ENCODE measurements at places on chromosomes 11 and 22.

- DNase-seq, result no peak
Measured at GRCh38 chr11:43578346-43579170, 102.0 kb upstream of the HSD17B12 start.

DNA sequence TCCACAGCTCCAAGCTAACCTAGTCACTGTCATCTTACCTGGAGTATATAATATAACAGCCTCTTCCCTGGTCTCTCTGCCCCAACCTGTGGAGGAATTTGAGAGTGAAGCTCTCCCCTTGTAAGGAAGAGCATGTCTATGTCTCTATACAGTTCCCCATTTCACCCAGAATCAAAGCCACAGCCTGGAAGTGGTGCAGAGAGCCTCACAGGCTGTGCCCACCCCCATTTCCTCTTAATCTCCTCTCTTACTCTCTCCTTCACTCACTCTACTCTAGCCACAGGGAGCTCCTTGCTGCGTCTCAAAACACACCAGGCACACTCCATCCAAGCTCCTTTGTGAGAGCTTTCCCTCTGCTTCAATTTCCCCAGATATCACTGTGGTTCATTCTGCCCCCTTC is 302.5 kb upstream of the ISX start:
- DNase-seq, result no peak

GRCh38 chr22:48860557-48860956 is 967.1 kb downstream of the BRD1 start:
- no peak for DNase-seq

- no peak for DNase-seq
Measured at GRCh38 chr22:22573047-22573889, 14.2 kb upstream of the PRAME start.

DNA sequence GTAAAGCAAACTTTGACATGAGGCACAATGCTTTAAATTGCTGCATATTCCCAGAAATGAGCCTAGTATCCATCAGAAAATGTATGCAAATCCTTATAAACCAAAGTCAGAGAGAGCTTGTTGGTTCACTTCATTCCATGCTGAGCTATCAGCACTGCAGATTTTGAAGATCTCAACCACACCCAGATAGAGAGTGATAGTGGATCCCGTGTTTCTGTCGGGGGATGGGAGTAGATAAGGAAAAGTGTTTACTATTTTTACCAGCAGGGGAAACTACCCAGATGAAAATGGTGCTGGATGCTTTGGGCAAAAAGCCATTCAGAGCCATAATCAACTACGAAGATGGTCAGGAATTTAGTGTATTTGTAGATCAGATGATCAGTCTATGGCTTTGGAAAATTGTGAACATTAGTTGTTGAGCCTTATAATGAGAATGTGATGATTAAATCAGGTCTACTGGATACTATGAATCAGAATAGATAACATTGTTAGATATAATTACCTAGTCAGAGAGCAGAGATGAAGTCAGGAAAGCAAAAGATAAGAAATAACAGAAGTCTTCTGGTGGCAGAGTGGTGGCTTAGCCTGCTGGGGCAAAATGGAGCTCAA is 10.8 kb downstream of the OR51B6 start:
- no peak for DNase-seq

DNA sequence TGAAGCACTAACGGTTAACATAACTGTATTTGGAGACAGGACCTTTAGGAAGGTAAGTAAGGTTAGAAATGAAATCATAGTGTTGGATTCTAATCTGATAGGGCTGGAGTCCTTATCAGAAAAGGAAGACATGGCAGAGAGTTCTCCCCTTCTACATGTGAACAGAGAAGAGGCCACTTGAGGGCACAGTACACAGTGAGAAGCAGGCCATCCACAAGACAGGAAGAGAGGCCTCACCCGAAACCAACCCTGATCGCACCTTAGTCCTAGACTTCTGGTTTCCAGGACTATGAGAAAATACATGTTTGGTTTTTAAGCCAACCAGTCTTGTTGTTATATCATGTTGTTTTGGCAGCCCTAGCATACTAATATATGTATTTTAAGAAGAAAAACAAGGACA is 170.0 kb downstream of the LRRC4C start:
- no peak for DNase-seq

GRCh38 chr11:42972741-42973140 is 339.1 kb upstream of the API5 start:
- DNase-seq, result no peak

DNA sequence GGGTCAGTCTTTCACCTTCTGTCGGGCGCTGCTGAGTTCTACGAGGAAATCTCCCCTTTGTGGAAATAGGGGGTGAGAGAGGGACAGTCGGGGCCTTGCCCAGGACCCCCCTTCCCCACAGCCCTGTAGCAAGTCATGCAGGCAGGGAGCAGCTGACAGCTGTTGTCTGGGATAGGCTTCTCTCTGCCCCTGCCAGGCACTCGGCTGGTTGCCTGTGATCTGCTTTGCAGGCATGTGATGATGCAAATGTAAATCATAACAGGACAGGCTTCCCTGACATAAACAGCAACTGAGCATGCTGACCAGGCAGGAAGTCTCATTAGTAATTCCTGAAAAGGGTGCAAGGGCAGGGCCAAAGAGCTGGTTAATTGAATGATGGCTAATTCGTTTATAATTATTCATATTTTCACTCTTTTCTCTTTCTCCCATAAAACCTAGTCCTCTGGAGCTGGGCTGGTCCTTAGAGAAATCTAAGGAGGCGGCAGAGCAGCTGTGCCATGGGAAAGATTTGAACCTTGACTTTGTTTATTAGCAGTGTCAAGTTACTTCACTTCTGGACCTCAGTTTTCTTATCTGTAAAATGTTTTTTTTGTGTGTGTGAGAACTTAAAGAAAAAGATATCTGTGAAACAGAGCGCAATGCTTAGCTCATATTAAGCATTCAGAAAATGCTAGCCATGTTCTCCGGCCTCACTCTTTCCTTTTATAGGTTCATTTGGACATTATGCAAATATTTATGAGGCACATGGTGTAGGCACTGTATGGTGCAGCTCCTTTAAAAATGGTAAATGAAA is 129.7 kb downstream of the LDLRAD3 start:
- no peak for DNase-seq

DNA sequence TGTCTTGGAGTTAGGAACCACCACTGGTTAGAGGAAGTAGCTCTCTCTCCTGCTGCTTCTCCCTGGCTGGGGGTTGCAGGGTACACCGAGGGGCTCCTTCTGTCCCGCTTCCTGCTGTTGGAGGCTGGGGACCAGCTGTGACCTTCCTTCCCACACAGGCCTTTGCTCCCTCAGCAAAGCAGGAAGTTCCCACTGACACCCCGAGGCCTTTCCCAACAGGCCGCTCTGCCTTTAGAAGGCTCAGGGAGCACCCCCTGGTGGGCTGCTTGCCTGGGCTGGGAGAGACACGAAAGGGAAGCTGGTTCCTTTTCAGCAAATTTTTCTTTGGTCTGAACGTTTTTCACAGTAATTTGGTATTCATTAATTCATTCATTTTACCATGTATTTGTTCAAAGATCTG is 527.9 kb upstream of the B3GAT1 start:
- DNase-seq, result no peak

DNA sequence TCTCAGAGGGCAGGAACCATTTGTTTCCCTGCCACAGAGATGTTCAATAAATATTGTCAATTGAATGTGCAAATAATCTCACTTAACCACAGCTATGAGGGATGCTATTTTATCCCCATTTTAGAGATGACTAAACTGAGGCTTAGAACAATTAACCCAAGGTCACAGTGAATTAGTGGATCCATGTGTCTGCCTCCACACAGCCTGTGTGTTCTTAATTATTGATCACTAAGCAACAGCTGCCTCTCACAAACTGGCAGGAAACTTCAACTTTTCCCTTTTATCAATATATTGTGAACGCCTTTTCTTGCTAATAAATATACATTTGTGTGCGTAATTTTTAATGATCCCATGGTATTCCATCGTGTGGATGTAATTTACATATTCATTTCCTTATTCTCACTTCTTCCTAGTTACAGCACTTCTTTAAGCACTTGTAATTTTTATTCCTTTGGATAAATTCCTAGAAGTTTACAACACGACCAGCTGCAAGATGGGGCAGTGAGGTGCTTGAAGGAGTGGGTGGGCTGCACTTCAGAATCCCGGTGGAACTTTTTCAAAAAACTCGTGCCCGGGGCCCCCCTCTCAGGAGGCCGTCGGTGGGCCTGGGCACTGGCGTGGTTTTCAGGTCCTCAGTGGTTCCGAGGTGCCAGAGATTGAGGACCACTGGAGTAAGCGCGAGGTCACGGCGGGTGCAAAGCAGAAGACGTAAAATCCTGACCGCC is 915 bp upstream of the SREBF2 start:
- peak; percentile 9 for DNase-seq

DNA sequence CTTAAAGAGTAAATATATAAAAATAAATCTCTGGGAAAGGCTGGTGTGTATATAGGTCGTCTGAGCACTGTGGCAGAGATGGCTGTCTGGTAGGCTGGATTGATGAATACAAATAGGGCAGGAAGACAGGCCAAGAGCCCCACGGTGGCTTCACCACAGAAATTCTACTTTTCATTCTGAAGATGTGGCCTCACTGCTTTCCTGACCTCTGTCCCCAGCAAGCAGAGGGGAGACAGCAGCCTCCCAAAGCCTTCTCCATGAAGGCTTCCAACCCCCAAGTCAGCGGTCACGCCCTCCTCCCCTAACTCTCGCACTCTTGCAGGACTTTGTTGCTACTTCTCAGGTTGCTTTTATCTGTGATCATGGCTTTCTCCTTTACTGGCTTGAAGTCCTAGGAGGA is 10.6 kb upstream of the KCNJ1 start:
- no peak for DNase-seq

- no peak for DNase-seq
Measured at GRCh38 chr11:125261588-125261987, 97.0 kb downstream of the PKNOX2 start.

- DNase-seq, result no peak
Measured at GRCh38 chr11:45884596-45885185, 760 bp upstream of the MAPK8IP1 start.

- DNase-seq, result no peak
Measured at GRCh38 chr22:29480512-29481264, 670 bp downstream of the NEFH start.

DNA sequence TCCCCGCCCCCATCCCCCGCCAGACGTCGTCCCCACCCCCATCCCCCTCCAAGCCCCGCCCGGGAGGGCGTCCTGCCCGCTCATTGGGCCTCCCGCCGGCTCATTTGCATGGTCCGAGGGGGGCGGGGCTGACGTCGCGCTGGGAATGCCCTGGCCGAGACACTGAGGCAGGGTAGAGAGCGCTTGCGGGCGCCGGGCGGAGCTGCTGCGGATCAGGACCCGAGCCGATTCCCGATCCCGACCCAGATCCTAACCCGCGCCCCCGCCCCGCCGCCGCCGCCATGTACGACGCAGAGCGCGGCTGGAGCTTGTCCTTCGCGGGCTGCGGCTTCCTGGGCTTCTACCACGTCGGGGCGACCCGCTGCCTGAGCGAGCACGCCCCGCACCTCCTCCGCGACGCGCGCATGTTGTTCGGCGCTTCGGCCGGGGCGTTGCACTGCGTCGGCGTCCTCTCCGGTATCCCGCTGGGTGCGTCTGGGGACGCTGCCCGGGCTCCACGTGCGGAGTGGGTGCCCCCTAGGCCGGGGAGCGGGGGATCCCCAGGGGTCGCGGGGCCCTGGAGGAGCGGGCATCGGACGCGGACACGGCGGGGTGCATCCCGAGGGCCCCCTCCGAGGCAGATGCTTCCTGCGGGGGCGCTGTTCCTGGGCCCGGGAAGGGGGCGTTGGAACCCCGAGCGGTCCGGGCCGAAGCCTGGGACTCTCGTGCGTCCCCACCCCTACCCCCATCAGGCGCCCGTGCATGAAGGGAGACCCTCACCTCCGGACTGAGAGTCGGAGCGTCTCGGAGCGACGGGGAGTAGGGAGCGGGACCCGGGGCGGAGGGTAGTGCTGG is at the start of gene PNPLA3:
Gene PNPLA3, plus strand, starts transcription at position 175 of the 834 bp plus-strand sequence. Its CDS starts 107 bp downstream, at position 282.
- DNase-seq, result peak; percentile 3

DNA sequence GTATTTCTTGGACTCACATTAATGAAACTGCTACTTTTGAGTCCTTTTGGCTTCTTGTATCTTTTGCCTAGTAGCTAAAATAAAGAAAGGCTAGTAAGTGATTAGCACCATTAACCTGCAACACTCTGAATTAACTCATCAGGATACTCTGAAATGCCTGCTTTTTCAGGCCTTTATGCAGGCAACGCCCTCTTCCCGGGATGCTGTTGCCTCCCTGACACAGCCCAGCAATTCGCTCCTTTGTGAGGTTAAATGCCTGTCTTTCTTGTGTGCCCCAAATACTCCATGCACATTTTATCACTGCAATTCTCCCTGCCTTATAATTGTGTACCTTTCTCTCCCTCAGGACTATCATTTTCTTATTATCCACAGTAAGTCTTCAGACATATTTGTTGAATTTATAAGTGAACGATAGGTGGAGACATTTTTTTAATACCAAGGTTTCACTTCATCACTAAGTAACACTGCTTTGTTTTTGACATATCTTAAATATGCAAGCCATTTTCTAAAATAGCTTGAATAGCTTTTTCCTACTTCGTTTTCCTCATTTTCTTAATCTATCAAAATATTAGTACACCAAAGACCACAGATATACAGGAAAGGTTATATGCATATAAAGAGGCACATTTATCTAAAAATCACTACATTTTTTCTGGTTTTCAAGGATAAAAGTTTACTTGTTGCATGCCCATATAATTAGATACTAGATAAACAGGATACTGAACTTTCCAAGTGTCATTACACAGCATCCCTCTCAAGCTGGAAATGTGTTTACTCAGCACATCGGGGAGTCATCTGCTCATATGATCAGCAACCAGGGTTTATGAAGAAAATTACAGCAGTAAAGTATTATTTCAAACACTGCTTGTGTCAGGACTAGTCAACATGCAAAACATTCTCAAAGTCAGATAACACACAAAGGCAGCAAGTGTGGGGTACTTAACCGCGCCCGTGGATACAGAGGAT is 48.5 kb upstream of the DDI1 start:
- no peak for DNase-seq

DNA sequence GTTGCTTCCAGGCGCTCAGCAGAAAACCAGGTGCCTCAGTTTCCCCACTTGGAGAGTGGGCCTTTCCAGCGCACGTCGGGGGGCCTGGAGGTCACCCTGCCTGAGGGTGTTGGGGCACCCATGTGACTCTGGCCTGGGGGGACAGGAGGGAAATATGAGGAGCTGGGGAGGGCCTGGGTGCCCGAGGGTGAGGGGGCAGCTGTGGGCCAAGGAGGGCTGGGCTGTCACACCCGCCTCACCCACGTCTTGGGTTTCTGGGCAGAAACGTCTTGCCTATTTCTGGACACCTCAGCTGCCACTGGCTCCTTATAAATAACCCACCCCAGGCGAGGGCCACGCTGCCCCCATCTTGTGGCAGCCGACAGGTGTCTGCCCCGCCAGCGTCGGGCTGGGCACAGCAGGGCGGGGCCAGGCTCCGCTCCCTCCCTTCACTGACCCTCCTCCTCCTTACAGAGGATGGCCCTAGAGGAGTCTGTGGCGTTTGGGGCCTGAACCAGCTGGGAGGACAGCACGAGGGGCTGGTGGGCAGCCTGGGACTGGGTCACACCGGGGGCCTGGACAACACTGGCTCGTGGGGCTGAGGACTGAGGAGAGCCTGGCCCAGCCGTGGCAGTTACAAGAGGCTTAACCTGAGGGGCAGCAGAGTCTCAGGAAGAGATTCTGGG is 1.5 kb downstream of the TNNT3 start:
- no peak for DNase-seq

- no peak for DNase-seq
Measured at GRCh38 chr11:73274722-73275380, 2.7 kb downstream of the P2RY6 start.

GRCh38 chr22:26443901-26444690 is 15.0 kb downstream of the ASPHD2 start:
- DNase-seq, result no peak

GRCh38 chr11:44568331-44568657 is 2.8 kb downstream of the CD82 start:
- DNase-seq, result no peak
